ENCODE measurements at places on chromosomes 7 and 10. TPM values are rescaled to one million over a fixed set of nuclear protein-coding genes. Genes with fewer than 3 reads are reported as not detected.

- DNase-seq = no peak
Observed at GRCh38 chr7:86720306-86720705, 76.6 kb downstream of the GRM3 start.

GRCh38 chr7:106276513-106276912, 8.3 kb downstream of the NAMPT start:
- no peak for DNase-seq

DNA sequence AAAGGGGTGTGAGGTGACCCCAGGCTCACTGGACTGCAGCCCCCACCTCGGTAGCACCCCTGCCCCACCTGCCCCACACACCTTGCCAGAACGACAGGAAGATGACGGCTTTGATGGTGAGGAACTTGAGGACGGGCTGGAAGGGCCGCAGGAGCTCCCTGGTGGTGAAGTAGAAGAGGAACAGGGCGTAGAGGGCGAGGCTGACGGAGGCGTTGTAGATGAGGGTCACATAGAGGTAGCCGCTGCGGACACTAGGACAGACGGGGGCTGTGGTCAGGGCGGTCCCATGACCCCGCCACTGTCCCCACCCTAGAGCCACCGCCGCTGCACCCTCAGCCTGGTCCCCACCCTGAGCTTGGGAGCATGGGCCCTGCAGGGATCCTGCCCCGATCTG, 7.6 kb downstream of the TMEM184A start:
- no peak for DNase-seq

DNA sequence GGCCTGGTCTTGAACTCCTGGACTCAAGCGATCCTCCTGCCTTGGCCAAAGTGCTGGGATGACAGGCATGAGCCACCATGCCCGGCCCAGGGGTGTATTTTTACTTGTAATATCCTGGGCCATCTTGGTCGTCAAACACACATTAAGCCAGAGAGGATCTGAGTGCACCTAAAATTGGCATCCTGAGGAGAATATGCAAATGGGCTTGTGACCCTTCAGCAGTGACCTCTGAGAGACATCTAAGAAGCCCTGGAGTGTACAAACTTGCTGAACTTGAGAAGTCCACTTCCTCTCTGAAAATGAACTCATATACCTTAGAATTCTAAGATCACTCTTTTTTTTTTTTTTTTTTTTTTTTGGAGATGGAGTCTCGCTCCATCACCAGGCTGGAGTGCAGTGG, 372.0 kb upstream of the C7orf33 start:
- DNase-seq = no peak

DNA sequence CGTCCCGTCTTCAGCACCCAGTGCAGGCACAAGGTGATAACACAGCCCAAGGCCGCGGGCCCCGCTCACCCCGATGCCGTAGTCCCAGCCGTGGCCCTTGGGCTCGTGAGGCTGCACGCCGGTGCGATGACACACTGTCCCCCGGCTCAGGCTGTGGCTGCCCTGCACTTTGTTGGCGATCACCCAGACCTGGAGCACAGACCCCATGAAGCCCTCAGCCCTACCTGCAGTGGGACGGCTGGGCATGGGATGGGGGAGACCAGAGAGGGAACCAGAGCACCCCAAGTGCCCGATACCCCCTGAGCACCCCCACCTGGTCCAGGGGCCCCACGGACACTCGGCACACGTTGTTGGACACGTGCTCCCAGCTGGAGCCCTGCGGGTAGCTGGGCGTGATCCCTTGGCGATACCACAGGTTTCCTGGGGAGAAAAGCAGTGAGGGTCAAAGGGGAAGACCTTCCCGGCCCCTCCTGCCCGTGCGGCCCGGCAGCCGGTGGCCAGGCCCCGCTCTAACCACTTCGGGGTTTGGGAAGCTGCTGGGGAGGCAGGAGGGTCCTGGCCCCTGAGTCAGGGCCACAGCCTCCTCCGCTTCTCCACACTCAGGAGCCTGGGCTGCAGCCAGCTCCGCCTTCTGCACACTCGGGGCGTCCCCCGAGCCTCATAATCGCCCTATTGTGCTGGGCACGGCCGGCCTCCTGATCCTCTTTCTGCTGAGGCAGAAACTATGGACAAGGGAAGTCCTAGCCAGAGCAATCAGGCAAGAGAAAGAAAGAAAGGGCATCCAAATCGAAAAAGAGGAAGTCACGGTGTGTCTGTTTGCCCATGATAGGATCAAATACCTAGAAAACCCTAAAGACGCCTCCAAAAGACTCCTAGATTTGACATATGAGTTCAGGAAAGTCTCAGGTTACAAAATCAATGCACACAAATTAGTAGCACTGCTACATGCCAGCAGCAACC, 6.7 kb downstream of the BHLHA15 start:
- DNase-seq = peak; percentile 40

DNA sequence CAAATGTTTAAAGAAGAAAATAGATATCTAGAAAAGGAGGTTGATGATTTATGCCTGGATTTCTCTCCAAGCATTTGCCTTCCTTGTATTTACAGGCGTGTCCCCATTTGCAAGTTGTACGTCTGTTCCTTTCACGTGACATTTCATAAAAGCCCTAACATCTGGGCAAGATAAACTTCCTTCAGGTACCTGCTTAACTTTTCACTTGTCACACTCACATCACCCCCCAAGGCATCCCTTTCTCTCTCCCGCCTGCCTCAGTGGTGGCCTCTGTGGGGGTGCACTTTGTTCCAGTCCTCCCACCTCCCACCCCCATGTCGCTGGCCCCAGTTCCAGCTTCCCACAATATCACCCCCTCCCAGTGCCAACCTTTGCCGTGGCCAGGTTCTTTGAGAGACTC, 6.7 kb downstream of the TWIST1 start:
- DNase-seq = no peak

The STEAP4 gene
- not detected for total RNA-seq

The CPA4 gene
- 0.72 TPM for total RNA-seq

Data from neural crest cell (in vitro differentiated cells).